Activated CD4-positive, alpha-beta memory T cell treated with anti-CD3 and anti-CD28 coated beads for 36 hours (primary cell): ENCODE measurements at places on chromosomes 2 and 18.
A peak's percentile ranks its signal among the peaks of the same experiment; 100 is the strongest.

GRCh38 chr2:37917281-37918228, 7.5 kb upstream of the RMDN2 start:
- no peak for DNase-seq
- no peaks in the 10 kb centered on the region for H3K4me1 ChIP-seq
- no peak overlapping the region for H3K4me3 ChIP-seq
- no peaks in the 10 kb centered on the region for H3K36me3 ChIP-seq

GRCh38 chr2:101571951-101572350, 97.0 kb upstream of the RFX8 start:
- H3K27ac ChIP-seq = no peak overlapping the region
- no peaks in the 10 kb centered on the region for H3K27me3 ChIP-seq
- DNase-seq = no peak
- H3K4me1 ChIP-seq = peaks cover 18% of the 10 kb centered on the region
- no peaks in the 10 kb centered on the region for H3K36me3 ChIP-seq
- no peak overlapping the region for H3K4me3 ChIP-seq

DNA sequence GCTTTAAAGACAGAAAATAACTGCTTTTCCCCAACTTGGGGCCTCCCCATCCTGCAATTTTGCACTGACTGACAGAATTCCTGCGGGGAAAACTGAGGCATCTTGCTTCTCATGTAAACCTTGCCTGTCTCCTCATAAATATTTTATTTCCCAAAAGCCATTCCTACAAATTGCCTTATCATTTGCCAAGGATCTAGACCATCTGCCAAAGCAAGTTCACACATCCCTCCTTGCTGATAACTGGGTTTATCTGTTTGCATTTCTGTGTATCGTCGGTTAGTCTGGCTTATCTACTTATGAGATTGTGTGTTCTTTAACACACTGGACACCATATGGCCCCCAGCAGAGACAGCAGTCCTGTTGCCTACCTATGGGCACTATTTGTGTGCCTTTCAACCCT, 3.0 kb upstream of the CNGA3 start:
- no peak for DNase-seq
- H3K4me3 ChIP-seq = no peak overlapping the region
- no peaks in the 10 kb centered on the region for H3K36me3 ChIP-seq
- H3K27ac ChIP-seq = no peak overlapping the region
- H3K27me3 ChIP-seq = peaks cover 39% of the 10 kb centered on the region
- peaks cover 10% of the 10 kb centered on the region for H3K4me1 ChIP-seq

- peaks cover 4% of the 10 kb centered on the region for H3K27me3 ChIP-seq
- no peak overlapping the region for H3K4me3 ChIP-seq
- DNase-seq = no peak
- H3K36me3 ChIP-seq = no peaks in the 10 kb centered on the region
These were observed 356.7 kb downstream of the NYAP2 start for GRCh38 chr2:225756198-225756597.

GRCh38 chr2:54510916-54511315, 54.8 kb downstream of the SPTBN1 start:
- H3K27ac ChIP-seq = no peak overlapping the region
- no peak for DNase-seq
- no peak overlapping the region for H3K4me3 ChIP-seq

GRCh38 chr2:196170213-196170605, 1.2 kb downstream of the STK17B start:
- peaks cover 42% of the 10 kb centered on the region for H3K4me1 ChIP-seq
- peaks cover 46% of the 10 kb centered on the region for H3K36me3 ChIP-seq
- H3K4me3 ChIP-seq = peak overlapping the region; percentile 93
- peak; percentile 74 for DNase-seq
- H3K27me3 ChIP-seq = no peaks in the 10 kb centered on the region
- H3K27ac ChIP-seq = peak overlapping the region; percentile 96

DNA sequence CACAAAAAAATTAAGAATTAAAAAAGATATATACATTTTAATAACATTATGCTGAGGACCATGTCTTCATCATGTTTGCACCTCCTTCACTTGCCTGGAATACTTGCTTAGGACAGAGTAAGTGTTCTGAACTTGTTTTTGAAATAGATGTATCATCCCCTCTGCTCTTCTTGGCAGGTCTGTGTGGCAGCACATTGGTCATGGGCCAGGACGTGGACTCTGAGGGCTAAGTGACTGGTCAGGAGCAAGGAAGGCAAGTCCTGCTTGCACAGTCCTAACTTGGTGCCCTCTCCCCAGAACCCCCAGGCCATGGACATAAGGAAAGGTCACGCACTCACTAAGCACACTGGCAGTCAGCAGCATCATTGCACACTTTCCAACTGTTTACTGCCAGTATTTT, 95.8 kb downstream of the PTPRM start:
- H3K27me3 ChIP-seq = no peaks in the 10 kb centered on the region
- no peak overlapping the region for H3K4me3 ChIP-seq
- no peaks in the 10 kb centered on the region for H3K36me3 ChIP-seq
- DNase-seq = no peak
- no peaks in the 10 kb centered on the region for H3K4me1 ChIP-seq

DNA sequence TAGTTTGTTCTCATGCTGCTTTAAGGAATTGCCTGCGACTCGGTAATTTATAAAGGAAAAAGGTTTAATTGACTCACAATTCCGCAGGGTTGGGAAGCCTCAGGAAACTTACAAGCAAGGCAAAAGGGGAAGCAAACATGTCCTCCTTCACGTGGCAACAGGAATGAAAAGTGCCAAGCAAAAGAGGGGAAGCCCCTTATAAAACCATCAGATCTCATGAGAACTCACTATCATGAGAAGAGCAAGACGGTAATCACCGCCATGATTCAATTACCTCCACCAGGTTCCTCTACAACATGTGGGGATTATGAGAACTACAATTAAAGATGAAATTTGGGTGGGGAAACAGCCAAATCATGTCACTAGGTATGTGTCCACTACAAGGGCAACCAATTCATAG, 53.9 kb downstream of the MAP4K3 start:
- no peak for DNase-seq
- no peaks in the 10 kb centered on the region for H3K36me3 ChIP-seq
- H3K27ac ChIP-seq = no peak overlapping the region
- H3K4me3 ChIP-seq = no peak overlapping the region

- no peak overlapping the region for H3K4me3 ChIP-seq
- no peaks in the 10 kb centered on the region for H3K27me3 ChIP-seq
- no peaks in the 10 kb centered on the region for H3K4me1 ChIP-seq
- no peaks in the 10 kb centered on the region for H3K36me3 ChIP-seq
These were observed 17.9 kb downstream of the SDC1 start for GRCh38 chr2:20207051-20207450.

DNA sequence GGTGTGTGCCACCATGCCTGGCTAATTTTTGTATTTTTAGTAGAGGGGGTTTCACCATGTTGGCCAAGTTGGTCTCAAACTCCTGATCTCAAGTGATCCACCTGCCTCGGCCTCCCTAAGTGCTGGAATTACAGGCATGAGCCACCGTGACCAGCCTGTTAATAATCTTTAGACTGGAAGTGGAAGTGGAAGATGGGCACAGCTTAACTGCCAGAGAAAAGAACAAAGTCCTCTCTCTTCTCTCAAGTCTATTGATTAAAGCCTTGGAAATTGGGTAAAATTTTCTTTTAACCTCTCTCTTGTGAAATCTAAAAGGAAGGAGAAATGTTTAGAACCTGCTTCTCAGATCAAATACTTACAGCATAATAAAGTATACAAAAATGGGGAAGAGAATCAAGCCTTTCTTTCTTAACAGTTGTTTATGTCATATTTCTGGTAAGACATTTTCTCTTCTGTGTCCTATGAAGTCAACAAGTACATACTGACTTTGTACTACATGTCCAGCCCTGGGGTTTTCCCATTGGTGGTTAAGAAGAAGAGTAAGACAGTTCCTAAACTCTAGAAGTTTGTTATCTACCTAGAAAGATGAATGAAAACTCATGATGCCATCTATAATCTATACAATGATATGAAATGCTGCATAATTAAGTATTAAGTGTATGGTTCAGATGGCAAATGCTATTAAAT, 4.6 kb downstream of the TMEM169 start:
- peak overlapping the region; percentile 54 for H3K27ac ChIP-seq
- no peak for DNase-seq
- peaks cover 57% of the 10 kb centered on the region for H3K4me1 ChIP-seq
- H3K36me3 ChIP-seq = peaks cover 3% of the 10 kb centered on the region
- H3K4me3 ChIP-seq = no peak overlapping the region
- H3K27me3 ChIP-seq = no peaks in the 10 kb centered on the region

- no peaks in the 10 kb centered on the region for H3K36me3 ChIP-seq
- no peak overlapping the region for H3K4me3 ChIP-seq
- no peaks in the 10 kb centered on the region for H3K27me3 ChIP-seq
- H3K4me1 ChIP-seq = no peaks in the 10 kb centered on the region
These were observed 1668.7 kb downstream of the SUCLG1 start for GRCh38 chr2:82790206-82791021.
